ENCODE measurements at places on chromosomes 3 and 15. TPM values are rescaled to one million over a fixed set of nuclear protein-coding genes. Genes with fewer than 3 reads are reported as not detected.

The PLA2G4E gene
- not detected for total RNA-seq

The CORO2B gene
- total RNA-seq, result 3.5 TPM

The LRRC3B gene
- not detected for total RNA-seq

The HYAL1 gene
- total RNA-seq, result 0.80 TPM

The CDCP1 gene
- 9.5 TPM for total RNA-seq

The PPIB gene
- total RNA-seq, result 771 TPM

The TBC1D21 gene
- not detected for total RNA-seq

The FAM107A gene
- total RNA-seq, result 0.13 TPM

The CLDN16 gene
- total RNA-seq, result 0.34 TPM

The UBA7 gene
- total RNA-seq, result 0.54 TPM

The KCNAB1 gene
- total RNA-seq, result not detected

The MANF gene
- 115 TPM for total RNA-seq

The GREM1 gene
- total RNA-seq, result 5.8 TPM
